ENCODE measurements at places on chromosomes 4 and X.

GRCh38 chr4:184472614-184473498 is 1.5 kb downstream of the IRF2 start:
- peak; percentile 63 for DNase-seq

DNA sequence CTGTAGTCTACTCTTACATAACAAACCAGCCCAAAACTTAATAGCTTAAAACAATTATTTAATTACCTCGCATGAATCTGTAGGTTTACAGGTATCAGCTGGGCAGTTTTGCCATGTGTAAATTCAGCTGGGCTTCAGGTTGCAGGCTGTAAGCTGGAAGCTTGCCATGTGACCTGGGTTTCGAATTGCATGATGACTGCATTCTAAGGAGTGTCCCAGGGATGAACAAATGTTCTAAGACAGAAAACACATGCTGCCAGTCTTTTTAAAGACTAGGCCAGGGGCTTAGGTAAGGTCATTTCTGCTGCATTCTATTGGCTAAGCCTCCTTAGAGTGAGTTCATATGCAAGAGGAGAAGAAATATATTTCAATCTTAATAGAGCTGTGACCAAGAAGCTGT is 44.8 kb downstream of the GRIA2 start:
- DNase-seq, result peak; percentile 7

DNA sequence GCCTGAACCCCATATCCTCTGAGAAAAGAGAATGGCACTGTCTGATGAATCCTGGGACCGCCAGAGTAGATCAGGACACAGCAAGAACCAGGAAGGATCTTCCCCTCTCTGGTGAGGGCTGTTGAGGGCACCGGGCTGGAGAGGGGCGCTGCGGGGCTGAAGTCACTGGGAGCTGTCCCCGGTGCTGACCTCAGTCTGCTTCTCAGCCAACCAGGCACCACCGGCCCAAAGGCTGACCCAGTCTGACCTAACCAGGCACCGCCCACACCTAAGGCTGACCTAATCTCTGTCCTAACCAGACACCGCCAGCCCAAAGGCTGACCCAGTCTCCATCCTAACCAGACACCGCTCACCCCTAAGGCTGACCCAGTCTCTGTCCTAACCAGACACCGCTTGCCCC is 82.8 kb downstream of the CPZ start:
- DNase-seq, result peak; percentile 8

DNA sequence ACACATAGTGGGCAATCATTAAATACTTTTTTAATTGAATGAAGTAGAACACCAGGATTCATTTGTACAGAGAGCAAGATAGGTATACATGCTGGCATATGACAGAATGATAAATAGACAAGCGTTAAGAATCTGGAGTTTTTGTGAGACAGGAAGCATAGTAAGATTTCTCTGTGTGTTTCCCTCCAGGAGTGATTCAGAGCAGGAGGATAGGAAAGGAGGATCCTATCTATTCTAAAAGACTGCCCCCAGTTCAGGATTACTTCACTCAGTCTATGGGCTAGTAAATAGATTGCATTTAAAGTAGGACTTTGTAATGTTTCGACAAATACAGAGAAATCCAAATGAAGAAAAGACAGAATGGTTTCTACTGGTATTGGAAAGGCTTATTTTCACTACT is 423.7 kb downstream of the PDGFC start:
- peak; percentile 11 for DNase-seq

DNA sequence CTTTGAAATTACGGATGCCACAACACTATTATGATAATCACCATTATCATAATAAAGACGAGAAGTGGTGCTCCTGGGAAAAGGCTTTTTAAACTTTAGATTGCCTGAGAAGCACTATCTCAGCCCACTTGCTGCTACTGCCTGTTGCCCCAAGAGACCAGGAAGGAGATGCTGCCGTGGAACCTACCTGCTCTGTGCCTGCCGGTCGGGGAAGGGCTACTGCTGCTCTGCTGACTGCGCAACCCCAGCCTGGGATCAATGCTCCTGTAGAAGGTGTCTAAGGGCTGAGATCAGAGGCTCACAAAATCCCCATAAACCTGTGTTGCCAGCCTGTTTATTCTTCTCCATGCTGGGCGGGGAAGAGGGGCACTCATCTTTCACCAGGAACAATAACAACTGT is 145.3 kb upstream of the VCX3B start:
- DNase-seq, result no peak

DNA sequence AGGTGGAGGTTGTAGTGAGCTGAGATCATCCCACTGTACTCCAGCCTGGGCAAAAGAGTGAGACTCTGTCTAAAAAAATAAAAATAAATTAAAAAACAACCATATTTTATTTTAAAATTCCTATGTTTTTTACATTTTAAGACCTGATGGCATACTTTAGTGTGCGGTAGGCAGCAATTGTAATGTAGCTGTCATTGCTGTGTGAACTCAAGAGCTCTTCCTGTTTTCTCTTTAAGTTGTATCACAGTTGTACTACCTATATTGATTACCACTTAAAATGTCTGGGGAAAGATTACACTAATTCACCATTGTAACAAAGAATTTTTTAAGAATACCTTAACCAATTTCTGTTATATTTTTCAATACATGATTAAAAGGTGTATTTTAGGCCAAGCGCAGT is 27.3 kb downstream of the ABCE1 start:
- no peak for DNase-seq

DNA sequence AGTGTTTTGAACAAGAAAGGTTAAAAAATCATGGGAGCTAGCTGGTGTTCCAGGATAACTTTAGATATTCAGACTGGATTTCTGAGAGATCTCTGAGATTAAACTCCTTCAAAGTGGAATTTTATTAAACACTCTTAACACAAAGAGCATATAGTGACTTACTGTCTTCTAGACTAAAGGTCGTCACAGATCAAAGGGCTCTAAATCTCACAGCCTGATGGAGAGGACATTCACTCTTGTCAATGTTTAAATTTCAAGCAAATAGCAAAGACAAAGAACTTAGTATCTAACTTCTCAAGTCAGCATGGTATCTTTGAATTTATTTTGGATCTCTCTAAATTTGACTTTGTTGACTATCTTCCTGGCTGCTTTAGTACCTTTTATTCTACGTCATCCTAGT is 53.7 kb upstream of the NUDT6 start:
- no peak for DNase-seq

DNA sequence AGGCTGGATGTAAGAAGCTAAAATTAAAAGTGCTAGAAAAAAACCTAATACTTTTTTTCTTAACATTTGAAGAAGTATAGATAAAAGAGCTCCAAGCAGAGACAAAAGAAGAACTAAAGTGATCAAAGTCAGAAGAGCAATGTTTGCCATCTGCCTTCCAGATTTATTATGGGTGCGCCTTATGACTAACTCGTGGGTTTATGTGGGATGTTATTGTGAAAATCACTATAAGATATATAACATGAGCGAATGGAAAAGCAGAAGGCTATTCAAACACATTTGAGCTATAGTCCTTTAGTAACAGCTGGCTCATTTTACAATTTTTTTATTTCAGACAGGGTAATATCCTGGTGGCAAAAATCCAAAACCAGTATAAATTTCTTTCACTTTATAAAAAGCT is 1040.7 kb downstream of the RAPGEF2 start:
- DNase-seq, result no peak

GRCh38 chrX:1305411-1305810 is 31.2 kb upstream of the IL3RA start:
- no peak for DNase-seq
